ENCODE measurements at places on chromosomes 13 and 19.

GRCh38 chr19:18774107-18774506 is 17.0 kb downstream of the COMP start:
- no peak for DNase-seq

- no peak for DNase-seq
These were observed 183.5 kb downstream of the SPRY2 start for GRCh38 chr13:80157261-80157932.

GRCh38 chr13:112943309-112944125 is 25.5 kb upstream of the MCF2L start:
- peak; percentile 55 for DNase-seq

DNA sequence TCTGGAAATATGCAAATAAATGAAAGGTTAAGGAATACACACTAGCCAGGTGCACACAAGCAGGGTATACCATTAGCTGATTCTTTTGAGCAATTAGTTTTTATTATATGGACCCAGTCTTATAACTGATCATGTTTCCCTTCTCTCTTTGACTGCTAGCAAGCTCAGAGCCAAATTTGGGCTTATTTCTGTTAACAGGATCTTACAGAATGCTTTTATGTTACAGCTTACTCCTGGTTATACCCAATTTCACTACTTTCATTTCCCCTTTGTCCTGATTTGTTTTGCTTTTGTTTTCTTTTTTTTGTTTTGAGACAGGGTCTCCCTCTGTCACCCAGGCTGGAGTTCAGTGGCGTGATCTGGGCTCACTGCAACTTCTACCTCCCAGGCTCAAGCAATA is 12.9 kb upstream of the TPT1 start:
- no peak for DNase-seq

DNA sequence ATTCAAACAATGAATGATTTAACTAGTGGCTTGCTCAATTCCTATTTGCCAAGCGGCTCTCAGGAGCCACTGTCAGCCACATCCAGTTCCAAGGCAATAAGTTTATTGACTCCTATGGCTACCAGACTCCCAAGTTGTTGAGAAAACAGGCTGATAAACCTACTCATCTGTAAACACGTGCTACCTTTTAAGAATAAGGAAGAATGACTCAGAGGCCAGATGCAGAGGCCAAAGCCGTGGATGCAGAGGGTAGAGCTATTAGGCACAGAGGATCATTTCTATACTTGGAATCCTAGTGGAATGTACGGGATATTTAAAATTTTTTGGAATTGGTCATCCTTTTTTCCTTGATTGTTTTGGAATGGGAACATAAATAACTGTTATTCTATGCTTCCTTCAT is 1921.1 kb downstream of the OLFM4 start:
- no peak for DNase-seq

- no peak for DNase-seq
These were observed 337.7 kb downstream of the KCNRG start for GRCh38 chr13:50352720-50353480.

- DNase-seq, result no peak
These were observed 5.4 kb upstream of the NDUFB7 start for GRCh38 chr19:14577264-14577663.

DNA sequence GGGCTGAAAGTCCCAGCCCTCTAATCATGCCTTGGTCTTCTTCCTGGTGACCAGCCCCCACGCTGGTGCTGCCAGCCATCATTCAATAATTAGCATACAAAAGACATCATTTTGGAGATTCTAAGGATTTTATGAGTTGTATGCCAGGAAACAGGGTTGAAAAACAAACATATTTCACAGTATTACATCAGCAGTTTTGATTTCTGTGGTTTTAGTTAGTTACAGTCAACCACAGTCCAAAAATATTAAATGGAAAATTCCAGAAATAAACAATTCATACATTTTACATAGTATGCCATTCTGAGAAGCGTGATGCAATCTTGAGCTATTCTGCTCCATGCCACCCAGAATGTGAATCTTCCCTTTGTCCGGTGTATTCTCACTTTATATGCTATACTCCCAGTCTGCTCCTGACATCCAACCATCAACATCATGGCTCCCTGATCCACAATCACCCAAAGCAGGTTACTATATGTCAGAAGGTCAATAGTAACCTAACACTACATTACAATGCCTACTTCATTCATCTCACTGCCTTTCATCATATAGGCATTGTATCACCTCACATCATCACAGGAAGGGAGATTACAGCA is 49.2 kb downstream of the STOML3 start:
- no peak for DNase-seq

DNA sequence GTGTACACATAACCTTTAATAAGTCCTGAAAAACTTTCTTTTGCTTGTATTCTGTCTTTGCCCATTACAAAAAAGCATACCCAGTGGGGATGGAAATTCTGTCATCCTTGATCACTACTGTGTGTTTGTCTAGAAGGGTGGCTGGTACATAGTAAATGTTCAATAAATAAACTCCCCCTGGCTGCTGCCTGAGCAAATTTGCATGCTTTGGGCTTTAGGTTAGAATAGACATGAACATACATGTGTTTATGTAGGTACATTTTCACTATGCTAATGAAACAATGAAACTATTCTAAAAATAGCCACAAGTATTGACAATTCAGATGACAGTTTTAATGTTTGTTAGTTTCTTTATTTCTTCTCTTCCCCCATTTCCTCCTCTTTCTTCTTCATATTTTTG is 36.1 kb downstream of the TNFSF13B start:
- no peak for DNase-seq

DNA sequence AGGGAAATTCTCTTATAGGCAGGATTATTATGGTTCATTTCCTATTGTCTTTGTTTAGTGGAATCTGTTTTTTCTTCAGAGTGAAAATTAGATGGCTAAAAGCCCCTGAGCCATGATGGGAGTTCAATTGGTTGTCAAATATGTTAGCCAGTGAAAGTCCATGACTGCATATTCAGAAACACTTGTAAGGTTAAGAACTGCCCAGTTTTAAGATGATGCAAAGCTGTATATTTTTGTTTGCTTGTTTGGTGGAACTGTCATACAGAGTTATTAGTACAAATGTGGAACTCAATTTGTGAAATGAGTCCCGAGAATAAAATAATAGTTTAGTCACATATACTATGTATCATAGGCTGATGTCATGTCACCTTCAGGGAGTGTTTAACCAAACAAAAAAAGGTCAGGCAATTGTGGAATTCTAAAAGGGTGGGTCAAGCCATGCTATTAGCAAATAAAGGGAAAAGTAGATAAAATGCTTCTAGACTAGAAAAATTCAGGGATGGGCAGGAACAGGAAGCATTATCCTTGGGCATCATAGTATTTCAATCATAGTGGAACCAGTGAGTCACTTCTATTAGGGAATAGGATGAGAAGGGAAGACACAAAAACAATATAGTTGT is 248.3 kb upstream of the SLITRK1 start:
- no peak for DNase-seq

DNA sequence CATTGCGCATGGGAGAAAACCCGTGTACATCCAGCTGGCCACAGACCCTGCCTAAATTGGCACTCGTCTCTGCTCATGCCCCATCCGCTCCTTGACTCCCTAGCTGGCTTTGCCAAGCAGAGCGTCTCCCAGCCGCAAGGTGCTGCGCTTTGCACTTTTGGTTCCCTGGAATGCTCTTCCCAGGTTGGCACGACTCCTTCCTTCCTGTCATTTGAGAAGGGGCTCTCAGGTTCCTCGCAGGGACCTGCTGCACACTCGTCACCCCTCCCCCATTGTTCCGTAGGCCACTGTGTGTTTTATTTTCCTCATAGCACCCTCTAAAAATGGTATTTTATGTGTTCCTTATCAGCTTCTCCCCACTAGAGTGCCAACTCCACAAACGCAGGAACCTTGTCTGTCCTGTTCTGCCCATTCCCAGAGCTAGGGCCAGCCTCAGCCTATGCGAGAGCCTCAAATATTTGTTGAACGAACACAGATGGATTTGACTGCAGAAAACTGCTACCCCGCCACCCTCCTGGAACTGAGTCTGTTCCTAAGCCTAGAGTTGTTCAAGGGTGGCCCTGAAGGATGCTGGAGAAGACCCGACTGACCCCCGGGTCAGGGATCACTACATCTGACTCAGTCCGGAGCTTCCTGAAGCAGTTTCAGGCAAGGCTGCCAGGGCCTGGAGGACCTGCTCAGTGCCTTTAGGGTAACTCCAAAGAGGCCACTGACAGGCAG is 8.4 kb upstream of the CEBPA start:
- DNase-seq, result peak; percentile 77

DNA sequence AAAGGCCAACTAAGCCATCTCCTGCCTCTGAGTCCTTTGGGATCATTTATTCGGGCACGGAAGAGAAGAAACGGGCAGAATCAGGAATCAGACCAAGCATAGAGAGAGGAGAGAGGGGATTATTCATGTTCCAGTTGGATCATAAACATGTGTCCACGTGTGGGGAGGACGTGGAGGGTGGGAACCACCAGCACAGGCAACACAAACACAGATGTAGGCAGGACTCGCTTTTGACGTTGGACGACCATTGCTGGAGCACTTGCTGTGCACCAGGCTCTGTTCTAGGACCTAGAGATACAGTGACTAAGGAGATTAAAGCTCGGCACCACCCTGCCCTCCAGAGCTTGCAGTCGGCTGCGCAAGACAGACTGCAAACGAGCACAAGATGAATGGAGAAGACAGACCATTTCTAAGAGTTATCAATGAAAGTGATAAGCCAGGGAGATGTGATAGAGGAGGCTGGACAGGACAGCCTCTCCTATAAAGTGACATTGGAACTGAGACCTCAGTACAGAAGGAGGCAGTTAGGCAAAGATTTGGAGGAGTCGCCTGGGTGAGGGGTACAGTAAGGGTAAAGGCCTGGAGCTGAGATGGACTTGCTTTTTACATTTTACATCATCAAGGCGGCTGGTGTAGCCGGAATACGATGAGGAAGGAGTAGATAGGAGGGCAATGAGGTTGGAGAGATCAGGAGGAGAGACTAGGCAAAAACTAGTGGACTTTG is 716 bp downstream of the SH2D3A start:
- no peak for DNase-seq

GRCh38 chr19:48325265-48325910 is at the start of gene EMP3:
TSS of gene EMP3 (plus strand) at chr19:48325552. CDS start at chr19:48326845, 1,293 bp downstream.
- peak; percentile 54 for DNase-seq

DNA sequence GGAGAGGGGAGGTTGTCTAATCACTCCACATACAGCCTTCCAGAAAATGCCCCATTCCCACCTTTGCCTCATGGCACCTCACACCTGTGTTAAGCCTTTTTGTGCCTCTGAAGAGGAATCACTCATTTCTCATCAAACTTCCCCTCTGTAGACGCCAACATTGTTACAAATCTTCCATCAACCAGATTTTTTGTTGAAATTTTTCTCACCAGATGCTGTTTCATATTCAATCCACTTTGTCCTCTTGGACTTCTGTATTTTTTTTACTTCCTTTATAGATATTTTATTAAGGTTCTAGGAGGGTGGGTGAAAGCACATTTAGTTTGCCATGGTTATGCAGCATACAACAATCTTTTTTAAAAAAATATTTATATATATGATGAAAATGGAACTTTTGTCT is 74.0 kb downstream of the RUBCNL start:
- DNase-seq, result no peak

GRCh38 chr13:94622344-94622743 is 20.7 kb downstream of the GPR180 start:
- DNase-seq, result no peak

DNA sequence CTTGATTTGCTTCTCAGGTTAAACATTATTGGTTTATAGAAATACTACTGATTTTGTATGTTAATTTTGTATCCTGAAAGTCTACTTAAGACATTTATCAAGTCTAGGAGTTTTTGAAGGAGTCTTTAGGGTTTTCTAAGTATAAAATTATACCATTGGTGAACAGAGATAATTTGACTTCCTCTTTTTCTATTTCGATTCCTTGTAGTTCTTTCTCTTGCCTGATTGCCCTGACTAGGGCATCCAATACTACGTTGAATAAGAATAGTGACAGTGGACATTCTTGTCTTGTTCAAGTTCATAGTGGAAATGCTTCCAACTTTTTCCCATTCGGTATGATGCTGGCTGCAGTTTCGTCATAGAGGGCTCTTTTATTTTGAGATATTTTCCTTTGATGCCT is 807.5 kb upstream of the SLC10A2 start:
- DNase-seq, result no peak

- no peak for DNase-seq
These were observed 35.8 kb downstream of the TSHZ3 start for GRCh38 chr19:31313291-31314030.

- DNase-seq, result no peak
These were observed 108.6 kb downstream of the ELF1 start for GRCh38 chr13:40910324-40911050.

- no peak for DNase-seq
These were observed 1387.8 kb upstream of the ATXN8OS start for GRCh38 chr13:68719815-68720214.

DNA sequence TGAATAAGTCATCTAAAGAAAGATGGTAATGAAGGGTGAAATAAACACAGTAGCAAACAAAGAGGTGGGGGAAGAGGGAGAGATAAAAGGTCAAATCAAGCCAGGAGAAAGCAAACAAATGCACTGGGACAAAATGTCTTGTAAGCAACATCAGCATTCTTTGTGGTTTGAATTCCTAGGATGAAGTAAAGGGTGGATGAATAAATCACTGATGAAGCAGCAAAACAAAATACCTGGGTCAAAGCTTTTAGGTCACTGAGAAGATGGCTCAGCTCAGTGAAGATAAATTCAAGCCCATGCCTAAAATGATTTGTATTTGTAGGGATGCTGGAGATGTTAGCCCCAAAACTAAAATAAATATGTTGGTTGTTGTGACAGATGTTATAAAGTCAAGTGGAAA is 86.5 kb upstream of the FBXL3 start:
- DNase-seq, result no peak

- no peak for DNase-seq
These were observed 57.7 kb downstream of the ZNF568 start for GRCh38 chr19:36973844-36974195.

DNA sequence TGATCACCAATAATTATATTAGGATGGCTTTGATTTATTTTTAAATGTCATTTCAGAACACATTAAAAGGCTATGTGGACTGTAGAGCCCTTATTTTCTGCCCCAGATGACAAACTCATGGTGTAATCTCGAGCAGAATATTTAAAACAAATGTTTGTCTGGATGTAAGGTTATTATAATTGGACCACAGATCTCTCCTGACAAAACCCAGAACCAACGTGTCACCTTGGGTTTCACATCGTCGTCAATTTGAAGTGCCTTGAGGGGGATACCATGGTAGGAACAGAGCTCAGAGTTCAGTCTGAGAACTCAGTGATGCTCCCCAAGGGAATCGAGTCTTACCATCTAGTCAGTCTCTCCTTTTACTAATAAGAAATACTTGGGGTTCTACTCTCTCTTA is 2.8 kb downstream of the SACS start:
- DNase-seq, result no peak

- no peak for DNase-seq
These were observed 15.0 kb upstream of the SLC35E1 start for GRCh38 chr19:16586991-16587832.

DNA sequence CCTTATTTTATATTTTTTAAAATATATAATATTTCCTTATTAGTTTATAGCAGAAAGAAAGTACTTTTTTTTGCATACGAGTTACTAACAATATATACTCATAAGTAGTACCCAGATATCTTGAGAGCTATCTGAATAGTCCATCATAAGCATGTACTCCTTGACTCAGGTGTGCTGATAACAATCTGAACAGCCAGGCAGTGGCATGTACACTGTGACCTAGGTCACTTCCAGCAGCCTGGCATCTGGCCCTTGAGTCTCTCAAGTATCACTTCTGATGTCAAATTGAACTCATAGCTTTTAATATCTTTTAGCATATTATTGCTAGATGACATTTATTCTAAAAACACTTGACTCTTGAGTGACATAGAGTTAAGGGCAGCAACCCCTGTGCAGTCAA is 1576.7 kb downstream of the SLITRK1 start:
- DNase-seq, result no peak
